ENCODE measurements at places on chromosomes 11 and 22.

DNA sequence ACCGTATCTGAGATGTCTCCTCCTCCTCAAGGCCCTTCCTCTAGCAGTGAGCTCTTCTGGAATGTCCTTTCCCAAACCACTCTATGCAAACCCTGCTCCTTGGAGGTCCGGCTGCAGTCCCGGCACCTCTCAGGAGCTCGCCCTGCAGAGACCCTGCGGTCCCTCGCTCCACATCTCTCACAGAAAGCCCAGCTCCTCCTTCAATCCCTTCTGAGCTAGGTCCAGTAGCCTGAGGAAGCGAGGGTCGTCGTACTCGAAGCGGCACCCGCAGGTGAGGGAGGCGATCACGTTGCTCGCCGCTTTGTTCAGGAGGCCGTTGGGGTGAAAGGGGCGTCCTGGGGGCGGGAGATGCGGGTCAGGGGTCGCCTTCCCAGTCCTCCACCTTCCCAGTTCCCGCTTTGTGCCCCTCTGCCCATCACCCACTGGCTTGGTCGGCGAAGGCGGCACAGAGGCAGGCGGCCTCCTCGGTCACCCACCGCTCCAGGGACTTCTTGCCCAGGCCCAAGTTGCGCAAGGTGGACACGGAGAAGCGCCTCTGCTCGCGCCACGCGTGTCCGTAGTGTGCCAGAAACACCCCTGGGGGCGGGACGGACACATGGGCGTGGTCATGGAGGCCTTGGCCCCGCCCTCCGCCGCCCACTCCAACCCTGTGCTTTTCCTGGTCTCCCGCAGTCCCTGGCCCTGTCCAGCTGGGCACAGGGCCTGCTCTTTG lies 21.5 kb upstream of the CYP2D6 start:
- DNase-seq: no peak

GRCh38 chr22:20653795-20654342 lies 120.0 kb upstream of the SERPIND1 start:
- no peak for DNase-seq

DNA sequence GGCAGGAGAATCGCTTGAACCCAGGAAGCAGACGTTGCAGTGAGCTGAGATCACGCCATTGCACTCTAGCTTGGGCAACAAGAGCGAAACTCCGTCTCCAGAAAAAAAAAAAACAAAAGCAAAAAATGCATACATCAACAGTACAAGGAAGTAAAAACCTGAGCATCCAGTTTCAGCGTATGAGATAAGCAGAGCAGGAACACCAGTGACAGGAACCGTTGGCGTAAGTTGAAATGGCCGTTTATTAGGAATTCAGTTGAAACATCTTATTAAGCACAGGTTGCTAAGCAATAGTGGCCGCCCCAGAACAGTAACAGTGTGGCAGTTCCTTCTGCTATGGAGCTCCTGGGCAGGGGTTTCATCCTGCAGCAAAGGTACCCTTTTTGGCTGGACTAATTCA lies 4.0 kb upstream of the L3MBTL2 start:
- DNase-seq: no peak

- DNase-seq: no peak
Measured at GRCh38 chr22:38707984-38708383, 2.2 kb downstream of the GTPBP1 start.

DNA sequence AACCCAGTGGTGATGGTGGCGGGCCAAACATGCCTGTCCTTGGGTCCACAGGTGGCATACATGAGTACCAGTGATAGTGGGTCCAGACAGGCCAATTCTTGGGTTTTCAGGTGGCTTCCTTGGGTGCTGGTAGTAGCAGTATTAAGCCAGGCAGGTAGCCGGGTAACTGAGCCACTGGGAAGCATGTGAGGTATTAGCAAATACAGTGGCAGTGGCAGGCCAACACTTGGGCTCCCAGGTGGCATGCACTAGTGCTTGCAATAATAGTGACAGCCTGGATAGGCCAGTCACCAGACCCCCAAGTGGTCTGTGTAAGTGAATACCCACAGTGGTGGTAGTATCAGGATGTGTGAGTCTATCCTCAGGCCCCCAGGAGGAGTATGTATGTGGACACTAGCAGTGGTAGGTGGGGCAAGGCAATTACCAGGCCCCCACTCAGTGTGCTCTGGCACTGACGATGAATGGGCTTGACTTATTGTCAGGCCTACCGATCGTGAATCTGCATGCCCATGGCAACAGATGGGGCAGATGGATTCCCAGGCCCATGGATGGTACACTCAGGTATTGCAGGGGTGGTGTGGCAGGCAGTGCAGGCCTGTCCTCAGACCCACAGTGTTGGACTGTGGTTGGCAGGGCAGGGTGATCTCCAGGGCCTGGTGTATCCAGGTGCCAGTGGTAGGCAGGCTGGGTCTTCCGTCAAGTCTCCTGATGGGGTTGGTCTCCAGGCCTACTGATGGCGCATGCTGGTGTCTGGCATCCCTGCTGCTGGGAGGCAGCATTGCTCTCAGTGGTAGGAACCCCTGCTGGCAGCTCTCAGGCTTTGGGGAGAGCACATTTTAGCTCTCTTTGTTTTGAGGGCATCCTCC lies 840.7 kb downstream of the FAM181B start:
- DNase-seq: no peak

DNA sequence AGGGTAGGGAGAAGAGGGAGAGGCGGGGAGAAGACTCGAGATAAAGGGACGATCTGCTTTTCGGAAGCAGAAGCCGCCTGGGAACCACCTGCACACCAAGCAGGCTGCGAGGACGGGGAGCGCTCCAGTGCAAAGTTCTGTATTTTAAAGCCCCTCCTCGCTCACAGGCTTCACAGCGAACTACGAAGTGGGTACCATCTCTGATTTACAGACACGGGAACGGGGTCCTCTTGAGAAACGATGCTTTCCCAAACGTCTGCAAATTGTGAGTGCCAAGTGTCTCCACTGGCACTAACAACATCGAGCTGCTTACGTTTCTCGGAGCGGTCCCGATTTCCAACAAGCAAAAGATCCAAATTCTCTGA lies 700 bp upstream of the STX3 start:
- DNase-seq: no peak

DNA sequence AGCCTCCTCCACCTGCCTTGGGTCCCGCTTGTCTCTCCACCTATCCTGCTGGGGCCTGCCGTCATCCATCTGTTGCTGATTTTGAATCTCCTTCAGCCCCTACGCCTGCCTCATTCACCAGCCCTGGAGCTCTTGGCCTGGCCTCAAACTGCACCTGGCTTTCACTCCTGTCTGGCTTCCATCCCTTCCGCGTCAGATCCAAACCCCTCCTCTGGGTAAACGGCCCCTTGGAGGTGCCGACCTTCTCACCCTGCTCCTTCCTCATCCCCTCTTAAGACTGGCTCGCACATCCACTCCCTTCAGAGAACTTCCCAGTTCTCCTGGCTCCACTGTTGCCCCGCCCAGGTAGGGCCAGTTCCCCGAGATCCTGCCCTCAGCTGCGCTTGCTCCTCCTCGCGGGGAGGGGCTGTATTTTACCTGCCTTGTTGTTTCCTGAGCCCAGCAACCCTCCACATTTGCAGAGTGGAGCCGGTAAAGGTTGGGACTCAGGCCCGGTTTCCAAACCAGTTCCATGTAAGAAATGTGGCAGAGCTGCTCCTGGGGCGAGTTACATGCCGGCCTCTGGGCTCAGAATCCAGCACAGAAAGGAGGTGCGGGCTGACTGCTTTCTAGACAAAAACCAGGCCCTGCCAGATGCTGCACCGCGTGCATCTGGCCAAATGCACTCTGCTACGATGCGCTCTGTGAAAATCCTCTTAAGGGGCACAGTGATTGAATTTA lies 13.9 kb upstream of the SHANK2 start:
- DNase-seq: no peak

DNA sequence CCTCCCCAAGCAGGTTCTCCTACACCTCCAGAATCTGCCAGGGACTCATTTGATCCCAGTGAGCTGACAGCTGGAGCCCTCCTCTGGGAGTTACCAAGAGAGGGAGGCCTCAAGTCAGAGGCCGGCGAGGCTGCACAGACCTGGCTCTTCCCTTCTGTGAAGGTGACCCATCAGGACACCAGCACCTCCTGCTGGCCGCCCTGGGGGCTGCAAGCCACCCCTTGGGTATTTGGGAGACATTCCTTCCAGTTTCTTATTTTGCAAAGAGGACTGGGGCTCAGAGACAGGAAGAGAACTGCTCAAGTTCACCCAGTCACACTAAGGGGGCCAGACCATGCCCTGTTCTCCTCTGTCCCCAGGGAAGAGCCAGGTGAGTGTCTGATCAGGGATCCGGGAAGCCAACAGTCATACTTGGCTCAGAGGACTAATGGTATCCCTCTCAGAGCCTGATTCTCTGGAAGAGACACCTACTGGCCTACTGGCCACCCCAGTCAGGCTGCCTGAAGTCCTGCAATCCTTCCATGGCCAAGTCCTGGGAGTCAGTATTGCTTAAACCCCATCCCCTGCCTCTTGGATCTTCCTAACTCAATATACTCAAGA lies 40.5 kb upstream of the RIC3 start:
- DNase-seq: no peak

- no peak for DNase-seq
Measured at GRCh38 chr11:1438967-1439330, 47.6 kb downstream of the MOB2 start.

DNA sequence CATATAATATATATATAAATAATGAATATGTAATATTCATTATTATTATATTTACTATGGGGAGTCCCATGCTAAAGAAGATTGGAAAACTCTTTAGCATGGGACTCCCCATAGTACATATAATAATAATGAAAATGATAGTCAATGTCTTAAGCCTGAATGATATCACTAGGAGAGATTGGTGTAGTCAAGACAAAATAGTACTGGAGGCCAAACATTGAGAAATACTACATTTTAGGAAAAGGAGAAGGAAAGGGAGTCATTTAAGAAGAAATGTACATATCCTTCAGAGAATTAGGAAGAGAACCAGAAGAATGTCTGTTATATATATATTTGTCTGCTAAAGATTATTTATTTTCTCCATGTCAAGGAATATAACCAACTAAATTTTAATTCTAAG lies 5.0 kb upstream of the VWA5A start:
- no peak for DNase-seq

DNA sequence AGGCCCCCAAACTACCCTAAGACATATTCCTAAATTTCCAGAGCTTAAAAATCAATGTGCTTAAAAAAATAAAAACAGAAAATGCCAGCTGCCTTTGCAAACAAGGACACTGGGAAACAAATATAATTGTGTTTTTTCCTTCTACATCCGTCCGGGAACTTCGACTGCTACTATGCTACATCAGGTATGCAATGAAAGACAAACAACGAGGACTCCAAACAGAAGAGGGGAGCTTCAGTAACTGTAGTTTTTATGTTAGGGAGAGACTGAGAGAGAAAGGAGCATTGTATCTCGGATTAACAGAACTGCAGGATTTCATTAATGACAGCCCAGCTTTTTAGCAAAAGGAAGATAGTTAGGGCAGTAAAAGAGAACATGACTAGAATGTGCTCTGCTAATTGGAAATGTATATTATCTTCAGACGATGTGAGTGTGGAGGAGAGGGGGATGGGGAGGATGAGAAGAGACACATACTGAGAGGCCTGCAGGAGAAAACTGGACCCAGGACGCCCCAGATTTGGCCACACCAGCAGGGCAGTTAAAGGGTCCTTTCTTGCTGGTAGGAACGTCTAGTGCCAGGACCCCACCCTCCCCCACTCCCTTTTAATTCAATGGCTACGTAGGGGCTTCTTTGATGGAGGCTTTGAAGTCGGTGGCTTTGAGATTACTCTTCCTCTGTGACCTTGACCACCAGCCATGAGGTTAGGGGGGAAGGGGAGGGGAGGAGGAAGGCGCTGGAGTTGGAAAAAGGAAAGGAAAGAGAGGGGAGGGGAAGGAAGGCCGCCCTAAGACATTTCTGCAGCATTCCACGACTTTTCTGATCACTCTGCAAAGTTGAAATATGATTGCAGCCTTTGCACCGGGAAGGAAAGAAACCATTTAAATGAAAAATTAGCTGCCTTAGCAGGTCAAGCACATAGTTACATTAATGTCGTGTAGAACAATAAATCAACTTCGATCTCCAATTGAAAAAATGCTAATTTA lies 187.1 kb downstream of the BLID start:
- no peak for DNase-seq

- no peak for DNase-seq
Measured at GRCh38 chr22:26432619-26433311, 3.7 kb downstream of the ASPHD2 start.

GRCh38 chr22:41619979-41620588 lies 759 bp downstream of the DESI1 start:
- no peak for DNase-seq

- DNase-seq: no peak
Measured at GRCh38 chr22:30776476-30776875, 81.8 kb downstream of the OSBP2 start.

DNA sequence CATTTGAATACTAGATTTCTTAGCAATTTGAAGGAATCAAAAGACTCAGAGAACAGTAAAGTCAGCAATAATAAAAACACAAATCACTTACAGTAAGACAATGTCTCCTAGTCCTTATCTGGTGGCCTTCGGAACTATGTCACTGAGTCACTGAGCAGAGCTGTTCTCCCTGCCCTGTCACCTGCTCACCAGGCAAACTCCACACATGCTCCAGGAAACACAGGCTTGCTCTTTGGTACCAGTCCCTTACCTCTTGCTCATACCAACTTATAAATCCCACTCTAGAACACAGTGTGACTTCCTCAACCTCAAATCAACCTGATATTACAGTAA lies 81.1 kb upstream of the CHRM4 start:
- DNase-seq: no peak

DNA sequence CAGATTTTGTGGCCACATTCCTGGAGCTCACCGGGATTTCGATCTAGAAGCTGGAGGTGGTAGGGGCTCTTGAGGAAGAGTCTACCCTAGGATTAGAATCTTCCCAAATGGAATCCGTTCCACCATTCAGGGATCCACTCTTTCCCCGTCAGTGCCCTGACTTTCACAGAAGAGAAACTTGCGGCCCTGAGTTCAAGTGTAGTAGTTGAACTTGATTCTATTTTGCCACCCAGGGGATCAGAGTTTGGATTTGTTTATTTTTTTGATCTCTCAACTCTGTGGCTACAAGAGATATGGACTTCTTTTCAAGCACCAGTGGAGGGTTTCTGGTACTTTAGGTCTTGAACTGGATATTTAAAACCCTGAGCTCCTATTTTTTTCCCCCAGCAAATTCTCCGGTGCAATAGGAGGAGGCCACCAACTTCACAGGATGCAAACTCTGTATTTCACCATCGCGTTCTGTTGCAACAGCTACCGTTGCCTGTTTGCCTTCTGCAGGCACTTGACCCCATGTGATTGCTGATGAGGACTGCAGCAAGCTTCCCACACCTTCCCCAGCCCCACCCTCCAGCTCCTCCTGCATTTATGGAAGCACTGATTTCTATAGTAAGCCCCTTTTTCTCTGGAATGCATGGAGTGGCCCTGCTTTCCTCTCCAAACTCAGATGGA lies 14.8 kb upstream of the MRGPRF start:
- no peak for DNase-seq

DNA sequence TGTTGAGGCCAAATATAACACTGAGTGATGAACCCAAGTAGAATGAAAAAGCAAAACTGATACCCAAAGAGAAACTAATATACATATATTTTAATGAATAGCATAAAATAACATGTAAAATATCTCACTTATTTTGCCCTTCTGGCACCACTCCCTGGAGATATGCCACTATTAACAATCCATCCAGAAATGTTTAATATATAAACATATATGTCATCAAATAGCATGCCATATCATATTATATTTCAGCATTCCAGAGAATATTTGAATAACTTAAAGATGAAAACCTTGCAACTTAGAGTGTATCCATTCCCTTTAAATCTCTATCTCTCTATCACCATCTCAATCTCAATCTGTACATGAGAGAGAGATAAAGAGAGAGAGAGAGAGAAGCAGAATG lies 1073.3 kb upstream of the RAG2 start:
- no peak for DNase-seq
